ENCODE measurements at places on chromosomes 2 and 18.

- no peak for DNase-seq
These were observed 19.9 kb upstream of the IL1RL1 start for GRCh38 chr2:102291319-102292075.

DNA sequence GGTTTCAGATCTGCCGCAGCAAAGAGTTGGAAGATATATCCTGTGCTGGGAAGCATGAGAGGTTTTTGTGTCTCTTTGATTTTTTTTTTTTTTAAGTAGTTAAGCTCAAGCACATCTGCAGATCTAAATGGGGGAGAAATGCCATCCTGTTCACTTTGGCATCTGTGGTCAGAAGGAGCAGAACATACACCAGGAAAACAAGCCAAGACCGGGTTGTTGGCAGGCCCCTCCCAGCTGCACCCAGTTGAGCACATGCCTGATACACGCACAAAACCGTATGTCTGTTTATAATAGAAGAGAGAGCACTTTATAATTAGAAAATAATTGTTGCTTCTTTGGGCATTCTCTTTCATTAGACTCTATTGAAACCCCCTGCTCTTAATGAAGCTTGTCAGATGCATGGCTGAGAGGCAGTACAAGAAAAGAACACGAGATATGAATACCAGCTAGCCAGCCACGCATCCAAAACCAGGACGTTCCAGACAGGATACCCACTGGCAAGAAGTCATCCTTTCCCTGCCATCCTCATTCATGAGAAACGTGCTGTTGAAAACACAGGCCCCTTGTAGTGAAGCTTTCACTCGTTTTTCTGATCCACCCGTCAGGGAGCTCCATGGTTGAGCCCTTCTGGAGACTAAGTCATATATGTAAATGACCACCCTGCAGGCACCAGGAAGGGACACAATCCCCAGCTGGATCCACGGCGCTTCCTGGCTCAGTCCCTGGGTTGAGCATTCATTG, 152.2 kb downstream of the ALPK2 start:
- DNase-seq = no peak

- no peak for DNase-seq
These were observed 407.9 kb downstream of the CPS1 start for GRCh38 chr2:210964141-210964764.

GRCh38 chr2:227822416-227823003, 8.9 kb downstream of the CCL20 start:
- no peak for DNase-seq

GRCh38 chr2:109604597-109604996, 9.2 kb downstream of the SEPTIN10 start:
- no peak for DNase-seq

DNA sequence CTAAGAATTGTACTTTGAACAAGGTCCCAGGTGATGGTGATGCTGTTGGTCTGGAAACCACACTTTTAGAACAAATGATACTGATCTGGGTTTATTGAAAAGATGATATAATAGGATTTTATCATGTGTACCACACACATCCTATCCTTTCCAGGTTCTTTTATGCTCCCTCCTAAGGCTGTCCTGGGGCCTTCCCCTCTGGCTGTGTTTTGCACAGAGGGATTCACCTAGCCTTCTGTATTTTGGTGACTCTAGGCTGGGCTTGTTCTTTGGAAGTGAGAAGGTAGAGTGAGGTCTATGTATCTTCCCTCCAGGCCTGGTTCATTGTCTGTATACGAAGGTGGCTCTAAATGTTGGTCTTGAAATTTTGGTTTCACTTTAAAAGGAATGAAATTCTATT, 12.7 kb downstream of the ANXA4 start:
- DNase-seq = no peak

DNA sequence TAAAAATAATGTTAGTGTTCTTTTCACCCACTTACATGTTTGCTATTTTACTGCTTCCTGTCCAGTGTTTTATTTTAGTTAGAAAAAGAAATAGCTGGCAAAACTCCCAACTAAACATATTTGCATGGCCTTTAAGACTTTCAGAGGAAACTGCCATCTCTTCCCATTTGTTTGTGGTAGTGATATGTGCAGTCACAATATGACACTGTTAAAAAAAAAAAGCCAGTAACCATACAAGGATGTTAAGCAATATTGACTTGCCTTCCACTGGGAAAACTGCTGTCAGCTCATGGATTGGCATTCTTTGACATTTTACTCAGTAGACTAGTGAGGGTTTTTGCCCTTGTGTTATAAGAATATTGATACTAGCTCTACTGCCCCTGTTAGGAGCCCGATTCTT, 29.1 kb downstream of the XIRP2 start:
- DNase-seq = no peak

GRCh38 chr2:136093583-136093982, 24.4 kb downstream of the CXCR4 start:
- no peak for DNase-seq

GRCh38 chr2:88450925-88451810, 1.3 kb downstream of the FOXI3 start:
- DNase-seq = no peak

DNA sequence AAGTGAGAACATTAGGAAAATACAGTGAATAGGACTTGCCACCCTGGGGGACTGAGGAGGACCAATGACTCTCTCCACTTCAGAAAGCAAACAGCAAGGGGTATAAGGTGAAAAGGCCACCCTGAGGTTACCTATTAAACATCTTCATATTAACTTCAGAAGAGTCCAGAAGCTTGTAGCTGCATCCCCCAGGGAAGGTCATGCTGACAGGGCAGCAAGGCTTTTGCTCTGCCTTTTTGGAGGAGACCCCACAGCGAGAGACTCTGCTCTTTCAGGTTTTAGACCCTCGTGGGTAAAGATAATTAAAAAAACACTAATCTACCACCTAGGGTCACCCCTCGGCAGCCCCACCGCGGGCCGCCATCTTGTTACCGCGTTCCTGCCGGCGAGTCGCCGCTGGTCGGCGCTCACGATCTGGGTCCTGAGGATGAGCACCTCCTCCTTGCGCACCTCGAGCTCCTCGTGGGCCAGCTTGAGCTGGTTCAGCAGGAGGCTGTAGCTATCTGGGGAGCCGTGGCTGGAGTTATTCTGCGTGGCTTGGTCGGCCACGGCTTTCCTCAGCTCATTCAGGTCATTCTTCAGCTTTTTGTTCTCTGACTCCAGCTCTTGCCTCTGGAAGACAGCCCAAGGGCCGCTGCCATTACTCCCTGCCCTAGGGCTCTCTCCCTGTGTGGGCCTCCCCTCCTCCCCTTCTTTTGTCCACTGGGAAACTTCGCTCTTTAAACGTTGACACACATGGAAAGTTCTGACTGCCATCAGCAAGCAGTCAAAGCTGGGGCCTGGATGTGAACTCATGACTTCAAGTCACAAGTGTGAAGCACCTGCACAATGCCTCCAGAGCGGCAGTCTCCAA, 50.7 kb upstream of the ACAA2 start:
- DNase-seq = no peak

DNA sequence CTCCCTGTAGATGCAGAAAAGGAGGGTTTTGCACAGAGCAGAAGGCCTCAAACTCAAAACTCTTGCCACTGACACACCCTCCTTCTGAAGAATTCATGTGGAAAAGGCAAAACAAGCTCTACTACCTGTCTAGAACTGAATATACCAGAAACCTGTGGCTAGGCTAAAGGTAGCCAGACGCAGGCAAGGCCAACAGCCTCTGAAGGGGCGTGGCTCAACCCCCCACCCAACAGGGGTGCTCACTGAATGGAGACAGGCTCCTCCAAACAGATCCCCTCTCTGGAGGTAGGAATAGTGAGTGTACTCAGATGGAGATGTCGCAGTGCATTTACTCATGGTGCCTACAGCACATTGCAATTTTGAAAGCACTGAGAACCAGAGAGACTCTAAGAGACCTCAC, 3.0 kb upstream of the STK17B start:
- DNase-seq = no peak

DNA sequence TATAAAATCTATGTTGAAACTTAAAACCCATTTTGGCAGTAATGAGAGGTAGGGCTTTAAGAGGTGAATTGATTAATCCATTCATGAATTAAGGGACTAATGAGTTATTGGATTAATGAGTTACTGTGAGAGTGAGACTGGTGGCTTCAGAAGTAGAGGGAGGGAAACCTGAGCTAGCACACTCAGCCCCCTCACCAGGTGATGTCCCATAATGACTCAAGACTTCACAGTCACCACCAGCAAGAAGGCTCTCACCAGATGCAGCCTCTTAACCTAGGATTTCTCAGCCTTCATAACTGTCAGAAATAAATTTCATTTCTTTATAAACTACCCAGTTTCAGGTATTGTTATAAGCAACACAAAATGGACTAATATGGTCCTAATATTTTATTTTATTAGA, 621.7 kb upstream of the ACVR2A start:
- DNase-seq = no peak

DNA sequence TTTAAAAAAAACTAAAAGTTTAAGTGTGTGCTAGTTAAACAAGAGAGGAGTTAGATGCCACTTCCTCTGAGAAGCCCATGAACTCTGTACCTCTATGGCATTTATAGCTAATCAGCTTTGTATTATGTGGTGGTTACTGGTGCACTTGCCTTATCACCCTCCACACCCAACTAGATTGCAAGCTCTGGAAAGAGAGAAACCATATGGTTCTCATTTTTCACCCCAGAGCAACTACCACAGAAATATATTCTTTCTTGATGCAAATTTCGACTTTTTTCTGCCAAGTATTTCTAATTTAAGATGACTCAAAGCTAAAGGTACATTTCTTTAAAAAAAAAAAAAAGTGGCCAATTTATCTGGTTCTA, 24.2 kb downstream of the RAPH1 start:
- no peak for DNase-seq

- DNase-seq = peak; percentile 16
These were observed 188.2 kb downstream of the BCL2 start for GRCh38 chr18:63131106-63131958.

DNA sequence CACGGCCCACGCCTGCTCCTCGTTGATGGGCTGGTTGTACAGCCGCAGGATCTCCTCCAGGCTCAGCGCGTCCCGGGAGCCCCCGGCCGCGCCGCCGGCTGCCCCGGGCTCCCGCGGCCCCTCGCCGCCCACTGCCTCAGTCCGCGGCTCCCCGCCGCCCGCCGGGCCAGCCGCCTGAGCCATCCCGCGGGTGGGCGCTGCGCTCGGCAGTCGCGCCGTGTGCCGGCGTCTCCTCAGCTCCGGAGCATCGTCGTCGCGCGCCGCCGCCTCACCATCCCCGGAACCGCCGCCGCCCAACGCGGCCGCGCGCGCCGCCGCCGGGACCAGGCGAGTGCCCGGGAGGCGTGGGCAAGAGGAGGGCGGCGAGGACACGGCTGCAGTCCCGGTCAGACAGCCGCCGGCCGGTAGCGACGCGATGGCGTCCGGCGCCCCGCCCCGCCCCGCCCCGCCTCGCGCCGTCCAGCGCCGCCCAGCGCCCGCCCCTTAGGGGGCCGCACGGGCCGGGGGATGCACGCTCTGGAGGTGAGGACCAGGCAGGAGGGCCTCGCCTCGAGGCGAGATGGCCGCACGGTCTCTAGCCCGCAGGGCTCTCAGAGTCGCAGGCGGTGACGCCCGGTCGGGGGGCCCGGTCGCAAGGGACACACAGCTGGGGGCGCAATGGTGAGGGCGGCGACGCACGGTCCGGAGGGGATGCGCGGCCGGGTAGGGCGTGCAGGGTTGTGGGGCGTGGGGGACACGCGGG, at the start of gene SPIRE1:
Gene SPIRE1, minus strand, starts transcription at position 424 of the 742 bp plus-strand sequence. Its CDS starts 241 bp downstream, at position 183.
- no peak for DNase-seq

DNA sequence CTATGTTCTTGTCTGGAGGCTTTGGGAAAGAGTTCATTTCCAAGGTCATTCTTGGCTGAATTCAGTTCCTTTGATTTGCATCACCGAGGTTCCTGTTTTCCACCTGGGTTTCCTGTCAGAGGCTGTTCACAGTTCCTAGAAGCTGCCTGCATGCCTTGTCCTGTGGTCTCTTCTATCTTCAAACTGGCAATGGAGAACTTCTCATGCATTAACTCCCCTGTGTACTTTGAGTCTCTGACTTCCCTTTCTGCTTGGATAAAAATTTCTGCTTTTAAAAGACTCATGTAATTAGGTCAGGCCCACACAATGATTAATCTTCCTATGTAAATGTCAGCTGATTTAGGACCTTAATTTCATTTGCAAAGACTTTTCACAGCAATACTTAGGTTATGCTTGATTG, 499.3 kb upstream of the FANCL start:
- DNase-seq = no peak

DNA sequence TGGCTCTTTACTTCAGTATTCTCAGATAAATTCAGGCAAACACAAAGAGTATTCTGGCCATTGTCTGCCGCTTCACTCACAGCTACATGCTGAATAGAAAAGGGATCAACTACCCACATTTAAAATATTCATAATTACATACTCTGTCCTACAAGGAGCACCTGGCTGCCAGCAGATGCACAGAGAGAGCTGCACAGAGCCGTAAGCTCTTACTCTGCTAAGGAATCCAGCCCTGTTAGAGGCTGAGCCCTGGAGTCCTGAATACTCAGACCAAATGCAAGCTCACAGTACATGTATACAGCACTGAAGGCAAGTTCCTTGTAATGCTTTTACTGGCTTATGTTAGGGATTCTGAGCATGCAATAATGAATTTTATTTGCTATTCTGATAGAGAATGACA, 80.3 kb downstream of the FTCDNL1 start:
- no peak for DNase-seq

- DNase-seq = no peak
These were observed 47.5 kb downstream of the RHBDD1 start for GRCh38 chr2:226883296-226883795.

GRCh38 chr18:46577546-46577945, 79.5 kb downstream of the LOXHD1 start:
- DNase-seq = no peak

DNA sequence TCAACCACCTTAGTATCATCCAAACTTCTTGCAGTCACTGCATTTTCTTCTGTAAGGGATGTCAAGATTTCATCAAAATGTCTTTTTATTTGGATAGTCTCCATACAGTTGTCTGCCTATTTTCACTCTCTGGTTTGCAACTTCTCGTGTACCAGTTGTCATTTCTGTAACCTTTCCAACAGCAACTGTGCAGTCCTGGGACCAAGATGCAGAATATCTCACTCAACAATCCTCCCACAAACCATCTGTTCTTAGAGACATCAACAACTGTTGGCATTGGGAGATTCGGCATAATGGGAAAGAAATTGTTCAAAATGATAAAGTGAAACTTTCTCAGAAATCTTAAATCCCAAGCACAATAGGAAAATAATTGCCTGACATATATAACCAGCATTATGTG, 933.6 kb upstream of the SLC39A10 start:
- no peak for DNase-seq

DNA sequence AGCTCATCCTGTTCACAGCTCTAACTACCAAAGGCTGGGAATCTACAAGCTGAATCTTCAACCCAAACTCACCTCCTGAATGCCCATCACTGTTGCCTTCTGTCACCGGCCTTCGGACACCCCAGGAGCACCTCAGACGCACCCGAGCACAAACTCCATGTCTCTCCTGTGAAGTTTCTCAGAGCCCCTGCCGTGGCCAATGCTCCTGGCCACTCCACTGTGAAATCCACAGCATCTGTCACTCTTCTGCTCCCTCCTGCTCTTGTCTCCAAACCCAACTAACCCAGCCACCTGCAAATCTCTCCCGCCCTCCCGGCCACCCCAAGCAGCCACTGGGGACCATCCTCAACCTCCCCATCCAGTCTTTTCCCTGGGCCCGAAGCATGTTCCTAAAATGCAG, 457.9 kb upstream of the SALL3 start:
- no peak for DNase-seq
